ENCODE measurements at places on chromosomes 11 and 22.
A peak's percentile ranks its signal among the peaks of the same experiment; 100 is the strongest.

DNA sequence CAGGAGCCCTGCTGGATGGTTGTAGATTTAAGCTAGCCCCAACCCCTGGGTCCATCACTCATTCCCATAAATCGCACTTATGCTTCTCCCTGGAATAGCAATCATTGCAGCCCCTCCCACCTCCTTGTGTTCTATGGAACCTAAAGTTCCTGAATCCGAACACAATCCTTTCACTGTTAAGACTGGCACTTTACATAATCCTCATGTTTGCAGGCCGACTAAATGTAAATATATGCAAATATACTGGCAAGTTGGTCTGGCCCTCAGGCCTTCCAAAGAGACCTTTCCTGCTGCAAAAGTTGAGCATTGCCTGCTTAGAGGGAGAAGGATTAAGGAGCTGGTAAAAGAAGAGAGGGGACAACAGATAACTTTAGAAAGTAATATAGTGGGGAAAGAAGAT is 892.9 kb downstream of the OPCML start:
- DNase-seq: no peak

DNA sequence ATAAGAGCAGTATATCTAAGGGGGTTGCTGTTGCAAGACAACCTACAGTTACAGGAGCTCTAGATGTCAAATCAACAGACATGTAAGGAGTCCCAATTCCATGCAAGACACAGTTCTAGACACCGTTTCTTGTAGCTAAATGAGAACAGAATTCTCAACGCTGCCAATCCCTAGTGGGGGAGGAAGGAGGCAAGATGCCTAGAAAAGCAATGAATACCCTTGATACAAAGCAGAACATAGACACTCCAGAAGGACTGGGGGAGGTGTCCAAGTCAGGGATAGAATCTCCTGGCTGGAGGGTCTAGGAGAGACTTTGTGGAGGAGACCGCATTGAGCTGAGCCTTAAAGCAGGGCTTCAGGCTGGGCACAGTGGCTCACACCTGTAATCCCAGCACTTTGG is 280.2 kb downstream of the BUD13 start:
- DNase-seq: no peak

GRCh38 chr11:68523743-68524142 is 63.2 kb downstream of the PPP6R3 start:
- DNase-seq: no peak

- peak; percentile 4 for DNase-seq
Measured at GRCh38 chr11:44483919-44484610, 81.4 kb upstream of the CD82 start.

- DNase-seq: no peak
Measured at GRCh38 chr11:13487661-13488030, 8.2 kb downstream of the PTH start.

DNA sequence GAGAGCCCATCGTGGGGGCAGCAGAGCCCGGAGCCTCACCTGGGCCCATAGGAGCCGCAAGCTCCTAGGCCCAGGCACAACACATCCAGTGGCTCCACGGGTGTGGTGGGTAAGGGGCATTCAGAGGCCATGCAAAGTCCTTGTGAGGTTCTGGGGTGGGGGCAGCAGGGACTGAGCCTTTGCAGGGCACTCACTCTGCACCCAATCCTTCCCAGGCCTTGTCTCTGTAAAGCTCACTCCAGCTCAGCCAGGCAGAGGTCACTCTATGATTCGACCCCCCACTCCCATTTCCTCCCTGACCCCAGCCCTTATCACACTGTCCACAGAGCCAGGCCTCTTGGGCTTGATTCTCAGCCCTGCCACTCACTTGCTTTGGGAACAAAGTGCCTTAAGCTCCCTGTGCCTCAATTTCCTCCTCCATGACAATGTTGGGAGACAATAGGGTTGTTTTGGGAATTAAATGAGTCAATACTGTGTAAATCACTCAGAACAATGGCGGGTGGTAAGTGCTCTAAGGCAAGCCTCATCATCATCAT is 46.6 kb downstream of the LRRC32 start:
- no peak for DNase-seq

DNA sequence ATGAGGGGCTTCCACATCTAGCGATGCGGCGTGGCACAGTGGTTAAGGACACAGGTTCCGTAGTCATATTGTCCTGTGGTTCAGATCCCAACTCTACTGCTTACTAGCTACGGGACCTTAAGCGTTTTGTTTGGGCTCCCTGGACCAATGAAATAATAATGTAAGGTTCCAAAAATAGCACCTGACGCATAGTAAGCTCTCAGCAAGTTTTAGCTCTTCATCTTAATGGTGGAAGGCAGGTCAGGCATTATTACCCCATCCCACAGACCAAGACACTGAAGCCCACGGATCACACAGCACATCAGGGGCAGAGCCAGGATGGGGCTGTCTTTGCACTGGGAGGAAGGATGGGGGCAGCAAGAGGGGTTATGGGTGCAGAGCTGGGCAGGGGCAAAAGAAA is 13.0 kb downstream of the DNAJB13 start:
- DNase-seq: no peak

Data from amniotic stem cell (primary cell).